ENCODE measurements at places on chromosomes 6 and 20.
A peak's percentile ranks its signal among the peaks of the same experiment; 100 is the strongest.

DNA sequence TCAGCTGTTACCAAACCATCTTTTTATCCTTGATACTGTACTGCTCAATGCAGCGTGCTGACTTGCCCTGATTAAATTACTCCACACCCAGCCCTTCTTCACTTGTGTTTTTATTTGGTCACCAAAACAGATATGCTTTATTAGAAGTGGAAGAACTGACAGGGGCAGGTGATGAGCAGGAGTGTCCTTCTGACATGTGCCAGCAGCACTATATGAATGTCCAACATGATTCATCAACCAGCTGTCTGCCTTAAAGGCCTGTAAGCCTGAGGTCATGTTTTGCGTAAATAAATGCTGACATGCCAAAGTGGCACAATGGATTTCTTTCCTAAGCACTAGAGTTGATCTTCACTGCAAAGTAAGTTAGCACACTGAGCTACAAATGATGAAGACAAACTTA, 15.4 kb downstream of the POPDC3 start:
- no peak for DNase-seq

DNA sequence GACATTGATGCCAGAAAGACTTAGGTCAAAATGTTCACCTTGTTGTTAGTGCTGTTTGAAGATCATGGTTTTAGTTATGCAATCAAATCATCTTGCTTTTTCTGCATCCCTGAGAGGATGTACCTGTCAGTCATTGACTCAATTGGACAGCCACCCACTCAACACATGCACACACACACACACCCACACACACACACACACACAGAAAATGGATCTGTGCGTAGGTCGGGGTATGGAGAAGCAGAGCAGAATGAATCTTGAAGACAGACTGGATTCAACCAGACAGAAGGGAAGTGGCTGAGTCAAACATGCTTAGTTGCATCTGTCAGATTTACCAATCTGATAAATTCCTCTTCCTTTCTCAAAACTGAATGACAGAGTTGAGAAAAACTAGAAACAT, 19.1 kb upstream of the ZSCAN23 start:
- no peak for DNase-seq

- no peak for DNase-seq
Measured at GRCh38 chr6:158686791-158687381, 37.0 kb downstream of the SYTL3 start.

DNA sequence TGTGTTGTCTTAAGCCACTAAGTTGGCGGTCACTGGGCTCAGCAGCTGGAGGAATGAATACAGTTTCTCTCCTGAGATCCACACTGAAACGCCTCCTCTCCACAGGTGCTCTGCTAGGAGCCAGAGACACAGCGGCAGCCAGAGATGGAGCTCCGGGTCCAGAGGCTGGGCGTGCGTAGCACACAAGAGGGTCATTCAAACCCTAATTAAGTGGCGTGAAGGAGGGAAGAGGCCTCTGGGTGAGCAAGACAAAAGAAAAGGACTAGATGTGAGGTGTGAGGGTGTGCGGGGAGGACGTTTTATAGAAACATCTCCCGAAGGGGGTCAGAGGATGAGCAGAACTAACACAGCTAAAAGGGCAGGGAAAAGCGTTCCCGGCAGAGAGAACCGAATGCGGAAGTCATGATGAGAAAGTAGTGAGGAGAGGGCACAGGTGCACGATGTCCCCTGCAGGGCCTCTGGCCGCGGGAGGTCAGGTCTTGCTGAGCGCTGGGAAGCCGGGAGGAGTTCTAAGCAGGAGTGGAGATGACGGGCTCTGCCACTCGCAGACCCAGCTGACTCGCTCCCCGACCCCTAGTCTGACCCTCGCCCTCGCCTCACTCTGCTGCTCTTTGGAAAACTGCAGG, 54.4 kb downstream of the BMP7 start:
- DNase-seq, result no peak

DNA sequence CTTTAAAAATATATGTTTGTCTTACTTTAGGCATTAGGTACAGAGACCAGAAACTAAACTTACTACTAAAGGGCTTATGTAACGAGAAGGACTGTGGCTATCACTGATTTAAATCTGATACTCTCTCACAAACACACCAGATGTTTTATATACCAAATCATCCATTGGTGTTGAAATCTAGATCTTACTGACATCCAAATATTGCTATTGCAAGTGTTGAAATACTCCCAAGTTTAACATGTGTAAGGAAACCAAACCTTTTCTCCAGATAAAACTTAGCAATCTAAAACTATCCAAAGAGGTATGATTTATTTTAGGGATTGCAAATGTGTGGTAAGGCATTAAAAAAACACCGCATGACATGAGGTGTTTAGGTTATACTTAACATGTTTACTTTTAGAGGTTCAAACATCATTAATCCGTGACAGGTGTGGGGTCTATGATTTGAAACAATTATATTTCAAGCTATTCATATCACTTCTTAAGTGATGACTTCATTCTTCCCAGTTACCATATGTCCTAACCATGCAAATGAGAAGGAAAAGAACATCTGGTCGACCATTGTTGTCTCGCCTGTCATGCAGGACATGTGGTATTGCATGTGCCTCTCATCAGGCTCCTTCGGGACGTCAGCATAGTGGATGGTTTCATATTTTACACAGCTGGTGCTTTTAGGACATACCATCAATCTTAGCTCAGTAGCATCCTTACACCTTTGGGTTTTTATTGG, 168.3 kb upstream of the SPACA1 start:
- no peak for DNase-seq

DNA sequence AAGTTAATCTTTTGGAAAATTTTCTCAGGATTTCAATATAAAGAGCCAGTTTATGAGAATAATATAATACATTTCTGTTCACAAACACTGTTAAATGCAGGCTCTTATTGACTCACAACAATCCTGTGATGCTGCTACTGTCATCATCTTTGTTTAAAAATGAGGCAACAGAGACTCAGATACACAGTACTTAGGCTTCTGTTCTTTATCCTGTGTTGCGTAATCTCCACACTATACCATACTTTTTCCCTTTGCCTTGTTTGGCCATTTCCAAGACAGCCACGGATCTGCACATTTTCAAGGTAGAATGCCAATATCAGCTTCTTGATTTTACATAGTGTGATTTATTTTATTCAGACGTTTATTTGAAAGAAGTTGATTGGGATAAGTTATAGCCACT, 699.0 kb upstream of the CITED2 start:
- DNase-seq, result no peak

- no peak for DNase-seq
Measured at GRCh38 chr6:75437421-75437891, 56.1 kb downstream of the FILIP1 start.

DNA sequence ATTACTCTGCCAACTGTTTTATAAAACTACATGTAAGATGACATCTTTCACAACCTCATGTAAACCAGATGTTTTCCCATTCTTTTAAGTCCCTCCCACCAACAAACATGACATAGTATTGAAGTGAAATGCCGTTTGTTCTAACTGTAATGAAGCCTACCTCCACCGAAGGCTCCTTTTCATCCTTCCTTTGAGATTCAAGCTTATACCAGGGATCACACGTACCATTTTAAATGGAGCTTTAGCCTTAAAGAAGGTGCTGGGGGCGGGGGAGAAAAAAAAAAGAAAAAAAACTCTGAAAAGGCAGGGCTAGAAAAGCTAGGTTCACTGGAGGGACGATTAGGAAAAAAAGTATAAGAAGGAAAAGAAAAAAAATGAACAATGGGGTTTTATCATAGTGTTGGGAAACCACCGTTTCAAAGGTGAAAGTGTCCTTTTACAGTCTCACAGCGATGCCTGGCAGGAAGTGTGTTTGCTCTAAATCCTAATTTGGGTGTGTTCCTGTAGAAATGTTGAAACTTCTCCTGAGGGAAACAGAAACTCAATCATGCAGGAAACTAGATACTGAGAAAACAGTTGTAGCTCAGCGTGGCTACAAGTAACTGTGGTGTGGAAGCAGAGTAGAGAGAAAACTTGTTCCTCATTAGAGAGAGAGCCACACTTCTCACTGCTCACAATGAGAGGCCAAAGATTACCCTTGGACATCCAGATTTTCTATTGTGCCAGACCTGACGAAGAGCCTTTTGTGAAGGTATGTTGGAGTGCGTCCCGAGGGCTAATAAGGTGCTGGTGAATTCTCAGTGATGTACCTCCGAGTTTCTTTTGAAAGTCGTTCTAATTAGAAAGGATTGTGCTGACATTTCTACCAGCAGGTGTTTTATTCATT, 37.6 kb upstream of the HINT3 start:
- peak; percentile 10 for DNase-seq

- no peak for DNase-seq
Measured at GRCh38 chr20:22160101-22160652, 424.2 kb downstream of the FOXA2 start.

DNA sequence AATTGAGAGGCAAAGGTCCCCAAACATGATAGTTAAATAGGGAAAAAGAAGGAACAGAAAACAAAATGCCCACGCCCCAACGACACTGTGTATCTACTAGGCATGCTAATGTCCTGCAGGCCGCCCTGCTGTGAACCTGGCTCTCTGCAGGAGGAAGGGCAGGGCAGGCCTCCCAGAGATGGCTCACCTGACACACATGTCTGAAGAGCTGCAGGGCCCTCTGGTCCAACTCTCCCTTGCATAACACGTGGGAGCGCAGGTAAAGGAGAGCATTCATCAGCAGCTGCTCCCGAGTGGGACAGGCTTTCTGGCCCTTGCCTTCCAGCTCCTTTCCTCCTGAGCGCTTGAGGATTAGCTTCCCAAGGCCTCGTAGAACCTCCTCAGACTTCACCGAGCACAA, 53.7 kb upstream of the LYRM2 start:
- DNase-seq, result no peak

DNA sequence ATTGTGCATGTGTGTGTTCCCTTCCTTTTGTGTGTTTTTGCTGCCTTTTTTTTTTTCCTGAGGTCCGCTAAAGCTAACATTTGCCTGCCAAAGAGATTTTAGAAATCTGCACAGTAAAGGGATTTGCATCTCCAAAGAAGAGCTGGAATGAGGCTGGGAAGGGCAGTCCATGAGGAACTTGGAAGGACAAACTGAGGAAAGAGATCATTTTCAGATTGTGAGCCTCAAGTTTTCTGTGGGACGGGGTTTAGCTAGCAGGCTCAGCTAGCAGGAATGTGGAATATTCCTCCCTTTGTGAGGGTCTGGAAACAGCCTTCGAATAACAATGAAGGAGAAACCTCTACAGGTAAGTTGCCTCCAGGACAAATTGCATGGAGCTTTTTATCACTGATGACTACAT, 3.8 kb downstream of the INSM1 start:
- no peak for DNase-seq

- DNase-seq, result no peak
Measured at GRCh38 chr6:138291036-138291848, 73.0 kb upstream of the PBOV1 start.

DNA sequence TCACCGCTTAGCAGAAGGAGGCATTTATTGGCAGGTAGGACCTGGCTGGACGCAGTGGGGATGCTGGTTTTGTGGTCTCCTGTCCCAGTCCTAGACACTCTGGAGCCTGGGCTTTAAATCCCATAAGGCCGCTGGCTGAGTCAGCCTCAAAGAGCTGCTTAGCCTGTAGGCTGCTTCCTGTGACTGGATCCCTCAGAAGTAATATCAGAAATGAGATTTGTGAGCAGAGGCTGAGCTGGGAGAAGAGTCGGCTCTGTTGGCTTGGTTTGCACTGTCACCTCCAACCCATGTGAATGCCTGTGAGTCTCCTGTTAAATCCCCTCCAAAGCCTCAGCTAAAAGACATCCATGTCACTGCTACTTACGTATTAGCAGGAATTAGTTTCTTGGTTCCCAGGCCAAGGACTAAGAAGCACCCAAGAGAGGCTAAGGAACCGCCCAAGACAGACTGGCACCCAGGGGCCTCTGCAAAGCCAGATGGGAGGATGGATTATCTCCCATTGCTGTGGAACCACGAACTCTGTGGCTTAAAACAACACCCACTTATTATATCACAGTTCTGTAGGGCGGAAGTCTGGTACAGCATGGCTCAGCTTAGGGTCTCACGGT, 289.4 kb downstream of the CDC5L start:
- DNase-seq, result no peak

DNA sequence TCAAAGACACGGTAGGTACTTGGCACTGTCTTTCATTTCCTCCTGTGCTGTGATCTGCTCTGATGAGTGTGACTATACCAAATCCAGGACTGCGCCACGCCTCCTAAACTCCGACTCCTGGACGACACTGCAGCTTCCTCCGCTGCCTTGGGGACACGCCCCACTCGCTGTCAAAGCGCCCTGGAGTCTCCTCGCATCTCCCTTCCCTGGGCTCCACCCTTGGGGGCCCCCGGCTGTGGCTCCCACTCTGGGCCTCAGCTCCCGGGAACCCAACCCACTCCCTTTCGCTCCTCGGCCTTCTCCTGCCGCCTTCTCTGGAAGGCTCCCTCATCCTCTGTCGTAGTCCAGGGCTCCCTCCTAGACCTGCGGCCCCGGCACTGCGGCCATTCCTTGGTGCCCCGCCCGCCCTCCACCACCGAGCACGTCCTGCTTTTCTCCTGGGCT, 61.2 kb downstream of the RSPH3 start:
- no peak for DNase-seq

DNA sequence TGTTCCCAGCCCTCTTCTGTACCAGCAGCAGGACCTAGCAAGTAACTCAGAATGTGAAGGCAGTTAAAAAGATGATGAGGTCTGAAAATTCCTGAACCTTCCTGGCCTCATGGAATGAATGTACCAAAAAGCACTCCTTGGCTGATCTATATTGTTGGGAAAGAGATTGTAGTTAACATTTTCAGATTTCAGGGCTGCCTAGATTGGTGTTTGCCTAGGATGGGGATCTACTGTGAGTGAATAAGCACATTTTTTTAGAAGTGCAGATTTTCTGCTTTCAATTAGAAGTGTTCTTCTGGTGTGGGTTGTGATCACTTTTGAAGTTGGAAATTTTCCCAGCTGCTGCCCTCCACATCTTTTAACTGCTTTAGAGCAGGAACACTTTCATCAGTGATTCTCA, 6.2 kb downstream of the MYLIP start:
- no peak for DNase-seq

DNA sequence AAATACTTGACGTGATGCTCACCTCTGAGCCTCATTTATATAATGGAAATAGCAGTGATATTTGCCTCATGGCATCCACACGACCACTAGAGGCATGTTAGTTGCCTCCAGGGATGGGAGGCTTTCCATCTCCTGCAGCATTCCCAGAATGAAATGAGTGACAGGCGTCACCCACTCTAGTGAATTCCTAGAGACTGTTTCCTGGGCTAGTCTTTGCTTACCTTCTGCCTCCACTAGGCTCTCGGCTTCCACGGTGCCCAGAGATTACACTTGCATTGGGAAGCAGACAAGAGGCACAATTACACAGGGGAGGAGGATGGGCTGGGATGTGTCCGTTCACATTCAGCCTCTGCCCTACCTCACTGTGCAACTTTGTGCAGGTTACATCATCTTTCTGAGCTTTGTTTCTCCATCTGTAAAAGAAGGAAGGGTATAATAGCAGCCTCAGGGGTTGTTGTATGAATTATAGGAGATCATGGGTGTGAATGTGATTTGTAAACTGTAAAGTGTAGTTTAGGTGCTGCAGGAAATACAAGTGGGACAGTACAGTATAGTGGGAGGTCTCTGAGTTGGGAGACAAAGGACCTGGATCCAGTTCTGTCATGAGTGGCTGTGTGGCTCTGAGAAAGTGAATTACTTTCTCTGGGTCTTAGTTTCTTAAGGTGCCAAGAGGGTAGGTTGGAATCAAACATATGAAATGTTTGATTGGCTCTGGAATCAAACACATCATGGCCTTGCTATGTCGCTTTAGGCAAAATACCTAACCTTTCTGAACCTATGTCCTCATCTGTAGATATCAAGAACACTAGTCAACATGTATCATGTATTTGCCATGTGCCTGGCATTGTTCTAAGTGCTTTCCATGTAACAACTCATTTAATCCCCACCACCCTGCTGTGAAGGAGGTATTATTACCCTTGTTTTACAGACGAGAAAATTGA, 3.6 kb upstream of the VSTM2L start:
- no peak for DNase-seq
